ENCODE measurements at places on chromosomes 7 and 10.
A peak's percentile ranks its signal among the peaks of the same experiment; 100 is the strongest.

- no peak for DNase-seq
Observed at GRCh38 chr10:36003031-36003600, 361.0 kb upstream of the FZD8 start.

DNA sequence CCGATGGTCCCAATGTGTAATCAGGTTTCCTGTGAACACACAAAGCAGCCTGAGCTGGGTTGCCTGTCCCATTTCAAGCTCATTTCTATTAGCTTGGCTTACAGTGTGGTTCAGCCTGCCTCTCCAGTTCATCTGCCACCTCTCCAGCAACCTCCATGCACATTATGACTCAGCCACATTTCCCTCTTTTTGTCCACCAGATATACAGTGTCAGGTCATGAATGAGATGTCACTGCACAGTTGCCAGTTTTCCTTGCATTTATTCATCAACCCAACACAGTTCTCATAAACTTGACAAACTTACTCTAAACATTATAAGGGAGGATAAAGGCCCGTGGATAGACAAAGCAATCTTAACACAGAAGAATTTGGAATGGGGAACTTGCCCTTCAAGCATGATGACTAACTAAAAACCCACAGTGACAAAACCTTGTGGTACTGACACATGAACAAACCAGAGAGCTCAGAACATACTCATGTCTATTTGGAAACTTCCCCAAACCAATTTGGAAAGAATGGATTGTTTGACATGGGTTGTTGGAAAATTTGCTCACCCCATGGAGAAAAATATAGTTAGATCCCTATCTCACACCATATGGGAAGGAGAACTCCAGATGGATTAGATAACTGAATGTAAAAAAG is 2.5 kb upstream of the CFAP58 start:
- no peak for DNase-seq

DNA sequence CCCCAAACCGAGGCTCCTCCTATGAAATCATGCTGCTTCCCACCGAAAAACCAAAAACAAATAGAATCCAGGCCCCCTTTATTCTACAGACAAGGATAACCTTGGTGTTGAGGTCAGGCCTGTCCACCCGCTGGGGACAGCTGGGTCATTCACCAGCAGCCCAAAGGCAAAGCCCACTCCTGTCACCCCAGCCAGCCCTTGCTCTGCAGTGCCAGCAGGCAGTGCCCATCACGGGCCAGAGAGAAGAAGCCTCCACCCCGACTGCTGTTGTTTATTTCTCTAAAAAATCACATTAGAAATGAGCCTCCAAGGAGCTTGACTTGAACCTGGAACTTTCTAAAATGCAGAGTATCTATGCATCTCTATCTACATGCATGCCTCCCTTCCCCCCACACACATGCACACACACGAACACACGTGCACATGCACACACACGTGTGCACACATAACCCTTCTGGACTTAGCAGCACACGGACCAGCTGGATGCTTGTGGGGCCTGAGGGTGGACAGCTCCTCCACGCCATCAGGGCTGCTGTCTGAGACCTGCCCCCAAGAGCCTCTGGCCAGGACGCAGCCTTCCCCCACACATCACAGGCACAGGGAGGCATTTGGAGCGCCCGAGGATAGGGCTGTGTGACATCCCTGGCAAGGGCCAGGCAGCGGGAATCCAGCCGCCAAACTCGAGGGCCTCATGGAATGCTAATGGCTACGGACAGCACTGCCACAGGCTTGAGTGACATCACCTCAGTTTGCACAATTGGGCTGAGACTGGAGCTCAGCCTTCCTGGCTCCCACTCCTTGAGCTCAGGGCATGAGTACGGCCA is 22.8 kb downstream of the PRKAG2 start:
- no peak for DNase-seq

DNA sequence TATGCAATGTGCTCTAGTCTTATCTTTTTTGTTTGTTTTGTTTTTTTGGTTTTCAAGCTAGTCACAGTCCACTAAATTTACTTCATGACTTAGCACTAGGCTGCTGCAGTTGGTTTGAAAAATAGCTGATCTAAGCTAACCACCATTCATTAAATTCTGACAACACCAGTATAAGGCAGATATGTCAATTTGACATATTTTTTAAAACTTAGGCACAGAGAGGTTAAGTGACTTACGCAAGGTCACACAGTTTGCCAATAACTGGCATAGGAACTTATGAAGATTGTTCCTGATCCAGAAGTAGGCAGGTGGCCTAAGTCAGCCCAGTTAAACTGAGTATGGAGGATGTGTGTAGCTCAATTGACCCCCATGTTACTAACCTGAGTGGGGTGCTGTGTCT is 377.3 kb upstream of the NFE2L3 start:
- DNase-seq: no peak

DNA sequence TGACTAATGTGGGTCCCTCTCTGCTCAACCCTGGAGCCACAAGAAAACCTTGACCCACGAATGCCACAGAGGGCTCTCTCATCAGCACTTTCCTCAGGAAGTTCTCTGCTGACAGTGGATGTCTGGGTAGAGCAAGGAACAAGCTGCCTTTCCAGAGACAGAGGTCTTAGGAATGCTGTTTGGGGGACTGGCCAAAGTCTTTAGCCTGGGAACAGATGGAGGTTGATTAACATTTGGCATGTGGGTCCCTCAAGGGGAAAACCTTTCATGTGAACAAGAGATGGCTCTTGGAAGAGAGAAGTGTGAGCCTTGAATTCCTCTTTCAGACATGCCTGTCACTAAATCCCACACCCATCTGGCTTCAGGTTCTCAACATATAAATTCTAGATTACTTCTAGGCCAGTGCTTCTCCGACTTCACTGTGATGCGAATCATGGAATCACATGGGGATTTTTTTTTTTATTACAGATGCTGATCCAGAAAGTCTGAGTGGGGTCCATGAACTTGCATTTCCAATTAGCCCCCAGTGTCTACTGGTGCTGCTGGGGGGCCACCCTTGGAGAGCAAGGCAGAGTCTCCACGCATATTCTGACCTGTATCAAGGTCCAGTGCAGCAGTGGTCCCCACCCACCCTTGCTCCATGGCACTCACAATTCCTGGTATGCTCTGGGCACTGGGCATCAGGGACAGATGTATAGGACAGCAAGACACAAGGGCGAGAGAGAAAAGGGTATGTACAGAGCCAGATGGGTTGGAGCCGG is 360.4 kb downstream of the CXCL12 start:
- no peak for DNase-seq

- DNase-seq: no peak
Observed at GRCh38 chr10:48794074-48794473, 109.4 kb downstream of the WDFY4 start.

DNA sequence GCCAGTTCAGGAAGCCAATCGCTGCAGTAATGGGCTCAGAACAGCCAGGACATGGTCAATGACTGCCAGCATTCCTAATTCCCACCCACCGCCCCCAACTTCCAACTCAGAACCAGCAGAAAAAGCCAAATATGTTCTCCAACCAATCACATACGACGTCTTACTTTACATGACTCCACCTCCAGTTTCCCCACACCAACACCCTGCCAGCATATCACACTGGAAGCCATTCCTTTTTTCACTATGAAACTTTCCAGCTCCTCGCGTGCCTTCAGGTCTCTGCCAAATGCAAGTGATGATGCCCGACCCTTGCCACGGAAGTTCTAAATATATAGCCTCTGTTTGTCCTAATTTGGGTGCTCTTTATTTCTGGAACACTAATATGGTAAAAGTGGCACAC is 12.5 kb downstream of the NPS start:
- DNase-seq: peak; percentile 27

DNA sequence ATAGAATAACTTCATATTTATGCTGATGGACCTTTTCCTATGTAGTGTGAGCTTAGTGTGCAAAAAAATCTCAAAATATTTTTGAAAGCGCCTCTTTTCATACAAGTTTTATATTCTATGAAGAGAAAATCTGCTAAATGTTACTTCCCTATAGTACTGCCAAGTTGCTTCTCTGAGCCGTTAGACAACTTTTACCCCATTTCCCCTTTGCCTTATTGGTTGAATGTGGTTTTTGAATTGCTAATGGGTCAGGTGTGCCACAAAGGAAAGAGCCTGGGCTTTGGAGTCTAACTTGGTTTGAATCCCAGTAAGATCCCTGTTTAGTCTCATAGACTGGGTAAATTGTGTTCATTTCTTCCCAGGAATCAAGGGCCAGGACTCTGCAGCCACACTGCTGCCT is 261.5 kb downstream of the SNX10 start:
- DNase-seq: no peak

DNA sequence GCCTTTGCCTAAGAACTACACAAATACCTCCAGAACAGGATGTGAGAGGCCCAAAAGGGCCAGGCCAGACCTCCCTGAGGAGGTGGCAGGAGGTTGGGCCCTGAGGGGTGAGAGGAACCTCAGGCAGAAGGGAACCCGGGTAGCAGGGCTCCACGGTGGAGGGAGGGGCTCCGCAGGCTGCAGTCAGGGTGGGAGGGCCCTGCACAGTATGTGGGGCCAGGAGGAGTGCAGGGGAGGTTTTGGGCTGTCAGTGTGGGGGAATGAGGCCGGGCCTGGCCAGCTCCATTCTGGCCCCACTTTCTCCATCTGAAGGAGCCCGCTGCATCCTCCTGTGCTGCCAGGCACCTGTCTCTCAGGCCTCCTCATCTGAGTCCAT is 25.9 kb downstream of the DNAJB12 start:
- no peak for DNase-seq

GRCh38 chr10:71269301-71270288 is 49.5 kb upstream of the SLC29A3 start:
- DNase-seq: peak; percentile 90

GRCh38 chr10:91073286-91073979 is 147.0 kb upstream of the PCGF5 start:
- DNase-seq: no peak

DNA sequence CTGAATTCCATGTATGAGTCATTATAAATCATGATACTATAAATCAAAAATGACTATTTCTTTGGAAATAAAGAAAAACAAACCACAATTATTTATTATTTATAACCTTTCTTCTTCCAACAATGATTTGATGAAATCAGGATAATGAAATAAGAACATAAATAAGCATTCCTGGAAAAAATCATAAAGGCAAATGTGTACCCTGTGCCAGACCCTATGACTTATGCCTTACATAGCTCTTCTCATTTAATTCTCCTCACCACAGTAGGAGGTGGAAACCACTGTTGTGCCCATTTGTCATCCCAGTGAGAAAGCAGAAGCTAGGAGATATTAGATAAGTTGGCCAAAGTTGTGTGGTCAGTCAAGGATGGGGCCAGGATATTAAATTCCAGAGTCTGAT is 255.1 kb downstream of the DOCK4 start:
- DNase-seq: no peak

DNA sequence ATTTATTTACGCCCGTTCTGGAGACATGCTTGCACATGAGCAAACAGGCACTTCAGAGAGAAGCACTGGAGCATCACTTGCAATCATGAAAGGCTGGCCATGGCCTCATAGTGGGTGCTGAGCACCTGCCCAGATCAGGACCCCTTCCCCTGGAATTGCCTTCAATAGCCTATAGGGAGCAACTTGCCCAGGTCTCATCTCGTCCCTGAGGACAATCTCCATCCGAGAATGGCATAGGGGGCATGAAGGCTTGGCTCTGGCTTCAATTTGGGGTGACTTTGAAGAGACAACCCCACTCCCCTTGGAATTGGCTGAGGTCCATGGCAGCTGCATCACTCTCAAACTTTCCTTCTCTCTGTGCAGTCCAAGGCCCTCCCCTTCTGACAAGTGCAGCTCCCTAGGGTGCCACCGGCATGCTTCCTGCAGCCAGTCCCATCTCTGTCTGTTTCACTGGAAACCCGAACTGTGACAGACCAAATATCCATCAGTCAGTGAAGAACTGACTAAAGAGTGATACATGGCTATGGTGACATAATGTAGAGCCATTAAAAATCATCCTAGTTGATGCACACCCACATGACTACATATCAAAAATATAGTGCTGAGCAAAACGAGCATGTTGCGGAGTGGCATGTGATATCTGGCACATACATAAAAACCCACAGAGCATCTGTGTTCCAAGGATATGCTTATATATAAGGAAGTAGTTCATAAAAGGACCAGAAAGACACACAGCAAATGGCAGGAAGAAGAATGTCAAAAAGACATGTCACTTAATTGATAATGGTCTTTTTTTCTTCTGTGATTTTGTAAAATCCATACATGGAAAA is 12.4 kb downstream of the GDF2 start:
- DNase-seq: no peak

DNA sequence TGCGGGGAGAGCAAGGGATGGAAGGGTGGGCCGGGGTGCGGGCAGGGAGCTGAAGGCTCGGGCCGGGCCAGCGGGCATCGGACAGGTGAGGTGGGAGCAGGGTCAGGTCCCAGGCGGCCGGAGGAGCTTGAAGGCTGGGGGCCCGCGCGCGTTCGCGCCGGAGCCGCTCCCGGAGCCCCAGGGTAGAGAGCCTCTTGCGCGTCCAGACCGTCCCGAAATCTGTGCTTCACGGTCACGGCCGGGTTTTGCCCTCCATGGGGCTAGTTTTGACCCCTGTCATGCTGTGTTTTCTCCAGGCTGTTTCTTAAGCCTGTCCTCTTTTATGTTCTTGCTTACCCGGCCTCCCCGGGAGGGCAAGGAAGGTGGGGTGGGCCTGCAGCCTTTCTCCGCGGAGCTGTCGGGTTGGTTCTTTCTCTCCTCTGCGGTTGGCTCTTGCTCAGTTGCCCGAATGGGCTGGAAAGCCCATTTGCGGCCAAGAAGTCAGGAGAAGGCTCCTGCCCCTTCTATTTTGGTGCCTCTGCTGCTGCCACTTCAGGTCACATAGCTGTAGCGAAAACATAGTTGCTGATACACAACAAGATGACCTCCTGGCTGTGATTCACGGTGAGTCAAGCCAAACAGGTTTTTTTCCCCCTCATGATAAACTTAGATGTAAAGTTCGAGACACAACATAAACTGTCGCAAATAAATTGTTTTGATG is 650 bp downstream of the UBE2D1 start:
- peak; percentile 49 for DNase-seq

GRCh38 chr7:101953248-101953819 is 135.9 kb downstream of the CUX1 start:
- no peak for DNase-seq

DNA sequence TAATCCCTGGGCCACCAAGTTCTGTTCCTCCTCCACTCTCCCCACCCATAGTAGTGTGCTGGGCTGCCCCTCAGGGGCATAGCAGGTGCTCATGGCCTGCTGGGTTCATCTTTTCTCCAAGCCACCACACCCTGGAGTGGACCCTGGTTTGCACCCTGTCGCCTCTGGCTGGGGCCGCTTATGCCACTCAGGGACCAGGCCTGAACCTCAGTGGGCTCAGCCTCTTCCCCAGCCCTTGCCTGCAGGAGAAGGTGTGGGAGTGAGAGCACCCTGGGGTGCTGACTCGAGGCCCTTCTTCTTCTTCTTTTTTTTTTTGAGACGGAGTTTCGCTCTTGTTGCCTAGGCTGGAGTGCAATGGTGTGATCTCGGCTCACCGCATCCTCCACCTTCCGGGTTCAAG is 10.2 kb downstream of the CLIP2 start:
- no peak for DNase-seq

DNA sequence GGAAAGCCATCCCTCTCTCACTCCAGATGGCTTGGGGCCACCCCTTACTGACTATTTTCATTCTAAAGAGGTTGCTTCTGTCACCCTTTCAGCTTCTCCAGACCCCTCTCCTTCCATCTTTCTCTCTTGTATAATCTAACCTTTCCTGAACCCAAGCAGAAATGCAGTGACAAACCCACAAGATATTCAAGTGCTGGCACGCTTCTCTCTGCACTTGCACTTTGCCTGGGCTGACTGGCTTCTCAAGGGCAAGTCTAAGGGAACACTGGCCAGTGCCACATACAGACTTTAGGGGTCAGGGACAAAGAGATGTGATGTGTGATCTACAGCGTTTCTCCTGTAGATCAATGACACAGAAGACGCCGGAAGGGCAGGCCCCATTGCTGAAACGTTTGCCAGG is 150.4 kb upstream of the LANCL2 start:
- no peak for DNase-seq

- no peak for DNase-seq
Observed at GRCh38 chr7:66265566-66265965, 60.4 kb downstream of the TPST1 start.

Measured in H7 (cell line).